ENCODE measurements at places on chromosomes 1 and 21.

DNA sequence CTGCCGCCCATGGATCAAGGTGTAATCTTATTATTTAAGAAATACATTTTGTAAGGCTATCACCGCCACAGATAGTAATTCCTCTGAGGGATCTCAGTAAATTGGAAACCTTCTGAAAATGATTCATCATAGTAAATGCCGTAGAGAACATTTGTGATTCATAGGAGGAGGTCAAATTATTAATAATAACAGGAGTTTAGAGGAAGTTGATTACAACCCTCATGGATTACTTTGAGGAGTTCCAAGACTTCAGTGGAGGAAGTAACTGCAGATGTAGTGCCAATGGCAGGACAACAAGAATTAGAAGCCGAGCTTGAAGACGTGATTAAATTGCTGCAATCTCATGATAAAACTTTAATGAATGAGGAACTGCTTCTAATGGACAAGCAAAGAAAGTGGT, 280.1 kb downstream of the PTPRC start:
- DNase-seq: no peak

DNA sequence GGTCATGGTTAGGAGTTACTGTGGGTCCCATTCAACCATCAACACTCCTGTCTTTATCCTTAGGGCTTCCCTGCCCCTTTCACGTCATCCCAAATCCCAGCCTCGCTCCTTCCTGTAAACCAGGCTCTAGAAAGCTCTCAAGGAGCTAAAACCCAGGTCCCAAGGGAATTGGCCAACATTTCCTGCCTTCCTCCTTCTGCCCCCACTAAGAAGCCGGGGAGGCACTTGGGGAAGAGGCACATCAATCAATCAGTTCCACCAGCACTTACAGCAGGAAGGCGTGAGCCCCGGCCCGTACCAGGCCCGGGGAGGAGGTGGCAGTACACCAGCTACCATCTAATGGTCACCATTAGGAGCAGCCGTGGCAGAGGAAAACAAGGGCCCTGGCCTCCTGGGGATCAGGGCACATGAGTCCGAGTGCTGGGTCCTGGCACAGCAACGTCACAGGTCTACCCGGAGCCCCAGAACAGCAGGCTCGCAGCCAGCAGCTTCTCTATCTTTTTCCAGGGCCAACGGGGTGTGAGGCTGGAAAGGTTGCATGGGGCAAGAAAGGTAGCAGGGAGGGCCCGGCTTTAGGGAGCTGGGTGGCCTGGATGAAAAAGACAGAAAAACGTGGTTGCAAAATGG, 108.6 kb downstream of the CASZ1 start:
- no peak for DNase-seq

- DNase-seq: no peak
Observed at GRCh38 chr1:173553312-173553711, 49.6 kb downstream of the SLC9C2 start.

DNA sequence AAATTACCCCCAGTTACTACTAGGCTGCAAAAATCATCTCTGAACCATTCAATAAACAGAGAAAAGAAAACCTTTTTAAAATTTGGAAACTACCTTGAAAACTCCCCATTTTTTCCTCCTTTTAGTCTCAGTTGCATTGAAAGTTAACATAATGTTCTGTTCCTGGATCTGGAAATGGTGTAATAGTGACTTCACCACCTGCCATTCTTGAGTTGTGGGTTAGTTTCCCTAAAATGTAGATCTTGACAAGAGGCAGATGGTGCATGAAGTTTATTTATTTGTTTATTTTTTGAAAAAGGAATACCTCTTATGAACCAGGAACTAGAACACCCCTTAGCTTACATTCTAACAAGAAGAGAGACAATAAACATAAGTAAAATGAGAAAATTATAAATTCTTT, 72.8 kb downstream of the ATF6 start:
- DNase-seq: no peak

DNA sequence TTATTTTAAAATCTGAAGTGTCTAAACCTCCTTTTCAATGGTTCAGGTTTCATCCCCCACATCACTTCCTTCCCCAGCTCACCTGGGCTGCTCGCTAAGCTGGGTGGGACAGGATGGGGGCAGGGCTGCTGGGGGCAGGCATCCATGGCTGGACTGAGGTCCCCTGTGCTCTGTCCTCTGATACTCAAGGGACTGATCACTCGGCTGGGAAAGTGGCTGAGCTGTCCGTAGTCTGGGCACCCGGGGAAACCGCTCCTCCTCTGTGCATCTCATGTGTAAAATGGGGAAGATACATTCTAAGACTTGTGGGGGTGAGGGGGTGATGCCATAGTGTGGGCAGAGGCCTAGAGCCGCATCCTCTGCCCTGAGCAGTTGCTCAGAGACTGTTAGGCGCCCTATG, 411.2 kb downstream of the MATN1 start:
- peak; percentile 1 for DNase-seq

- DNase-seq: no peak
Observed at GRCh38 chr1:162367073-162367472, 9.6 kb downstream of the SPATA46 start.

DNA sequence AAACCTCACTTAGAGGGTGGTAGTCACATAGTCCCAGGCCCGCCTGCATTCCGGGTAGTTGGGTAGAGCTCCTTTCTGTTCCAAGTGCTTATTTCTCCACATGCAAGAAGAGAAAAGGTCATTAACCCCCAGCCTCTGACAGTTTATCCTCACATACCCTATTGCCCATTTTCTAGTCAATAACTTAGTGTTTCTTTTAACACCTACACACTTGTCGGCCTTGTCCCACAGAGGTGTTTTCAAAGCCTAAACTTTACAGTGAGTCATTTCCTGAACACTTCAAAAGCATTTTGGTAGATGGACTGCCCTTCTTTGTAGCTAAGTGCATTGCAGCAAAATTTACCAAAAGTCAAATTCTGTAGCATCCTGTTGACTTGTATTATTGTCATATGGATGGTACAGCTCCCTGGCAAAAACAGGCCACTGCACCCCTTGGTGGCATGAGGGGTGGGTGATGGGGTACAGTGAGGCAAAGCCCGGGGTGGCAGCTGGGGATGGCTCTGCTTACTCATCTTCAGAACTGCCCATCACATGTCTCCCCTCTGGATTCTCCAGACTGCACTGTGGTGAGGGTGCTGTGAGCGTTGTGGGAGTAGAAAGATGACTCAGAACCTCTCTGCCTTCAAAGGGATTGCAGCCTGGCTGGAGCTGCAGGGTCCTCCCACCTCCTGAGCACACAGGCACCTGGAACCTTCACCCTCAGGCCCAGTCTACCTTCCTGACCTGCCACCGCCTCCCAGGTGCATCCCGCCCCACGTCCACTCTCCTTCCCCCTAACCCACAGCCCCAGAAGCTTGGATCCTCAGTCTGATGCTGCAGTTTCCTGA, 45.8 kb upstream of the DMRTB1 start:
- peak; percentile 34 for DNase-seq

GRCh38 chr1:62229932-62230331, 35.3 kb downstream of the L1TD1 start:
- DNase-seq: no peak

- no peak for DNase-seq
Observed at GRCh38 chr1:109781806-109782205, 18.1 kb upstream of the EPS8L3 start.

DNA sequence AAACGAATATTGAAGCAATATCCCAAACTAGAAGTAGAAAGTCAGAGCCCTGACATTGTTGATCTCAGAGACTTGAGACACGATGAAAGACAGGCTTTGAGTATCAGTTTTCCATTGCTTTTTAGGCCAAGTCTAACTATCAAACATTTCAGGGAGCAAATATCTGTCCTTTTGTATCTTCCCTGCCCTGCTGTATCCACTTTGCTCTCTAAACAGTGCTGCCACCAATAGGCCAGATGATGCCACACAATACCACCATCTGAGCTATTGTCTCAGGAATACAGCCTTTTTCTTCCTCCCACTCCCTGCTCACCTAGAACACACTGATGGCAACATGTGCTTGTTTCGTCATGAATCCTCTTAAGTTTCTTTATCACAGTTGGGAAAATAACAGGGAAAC, 62.6 kb upstream of the SPAG17 start:
- no peak for DNase-seq

- no peak for DNase-seq
Observed at GRCh38 chr1:95467036-95467435, 233.0 kb downstream of the RWDD3 start.

- no peak for DNase-seq
Observed at GRCh38 chr21:43961382-43961909, 50.7 kb upstream of the TRAPPC10 start.

Data from activated CD4-positive, alpha-beta T cell treated with anti-CD3 and anti-CD28 coated beads for 1 hour (primary cell).